ENCODE measurements at places on chromosomes 5 and 9.

- DNase-seq, result no peak
Measured at GRCh38 chr9:133780404-133780945, 42.3 kb upstream of the SARDH start.

GRCh38 chr9:15115702-15116101, 191.3 kb downstream of the TTC39B start:
- DNase-seq, result no peak

GRCh38 chr5:132206782-132207181, 20.9 kb downstream of the P4HA2 start:
- no peak for DNase-seq

- no peak for DNase-seq
Measured at GRCh38 chr9:93990448-93990847, 35.3 kb upstream of the BARX1 start.

GRCh38 chr5:168603746-168604145, 24.6 kb upstream of the PANK3 start:
- DNase-seq, result no peak

- DNase-seq, result no peak
Measured at GRCh38 chr9:126630458-126631237, 16.9 kb downstream of the LMX1B start.

- no peak for DNase-seq
Measured at GRCh38 chr9:99101271-99101670, 3.6 kb upstream of the TGFBR1 start.

- DNase-seq, result no peak
Measured at GRCh38 chr5:173907686-173908371, 19.7 kb downstream of the CPEB4 start.

DNA sequence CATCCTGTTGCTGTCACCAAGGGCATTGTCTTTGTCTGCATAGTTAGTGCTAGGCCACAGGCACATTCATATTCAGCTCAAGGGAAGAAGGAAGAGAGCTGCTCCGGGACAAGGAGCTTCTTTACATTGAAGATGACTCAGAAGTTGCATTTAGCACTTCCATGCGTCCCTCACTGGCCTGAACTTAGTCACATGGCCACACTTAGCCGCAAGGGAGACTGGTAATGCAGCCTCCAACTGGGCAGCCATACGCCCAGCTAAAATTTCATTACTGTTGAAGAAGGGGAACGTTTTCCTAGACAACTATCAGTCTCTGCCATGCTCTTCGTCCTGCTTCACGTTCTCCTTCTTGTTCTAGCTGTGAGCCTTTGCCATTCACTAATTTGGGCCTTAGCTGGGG, 20.0 kb downstream of the ACTL7B start:
- no peak for DNase-seq

DNA sequence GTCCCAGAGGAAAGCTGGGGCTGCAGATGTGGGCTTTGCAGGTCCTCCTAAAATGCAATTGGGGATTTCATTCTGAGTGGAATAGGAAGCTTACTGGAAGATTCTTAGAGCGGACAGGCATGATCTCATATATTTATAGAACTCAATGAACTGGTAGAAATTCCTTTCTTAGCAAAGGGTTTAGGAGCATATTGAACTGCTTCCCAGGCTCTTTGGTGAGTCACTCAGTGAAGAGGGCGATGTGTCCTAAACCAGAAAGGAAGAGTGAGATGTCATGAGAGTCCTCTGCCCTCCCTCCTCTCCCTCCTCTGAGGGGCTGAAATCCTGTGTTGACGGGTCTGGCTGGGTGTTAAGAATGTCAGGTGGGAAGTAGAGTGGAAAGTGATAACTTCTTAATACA, 26.3 kb upstream of the SEMA6A start:
- DNase-seq, result no peak

DNA sequence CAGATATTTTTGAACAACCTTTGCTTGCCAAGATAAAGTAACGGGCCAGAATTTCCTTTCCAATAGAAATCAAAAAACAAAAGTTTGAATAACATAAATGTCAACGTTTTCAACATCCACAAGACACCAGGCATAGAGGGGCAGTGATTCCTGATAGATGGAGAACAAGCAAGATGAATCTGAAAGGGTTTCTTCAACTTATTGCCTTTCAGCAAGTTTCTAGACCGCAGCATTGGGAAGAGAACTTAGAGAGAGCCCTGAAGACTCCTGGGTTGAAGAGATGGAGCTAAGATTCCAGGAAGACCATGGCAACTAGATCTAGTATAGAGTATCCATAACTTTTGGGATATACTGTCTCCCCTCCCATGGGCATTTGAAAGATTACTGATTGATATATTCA, 751.4 kb upstream of the CTNND2 start:
- DNase-seq, result no peak

- no peak for DNase-seq
Measured at GRCh38 chr5:100826133-100826532, 76.9 kb downstream of the ST8SIA4 start.

- DNase-seq, result no peak
Measured at GRCh38 chr9:69805962-69806515, 14.6 kb upstream of the CFAP95 start.

DNA sequence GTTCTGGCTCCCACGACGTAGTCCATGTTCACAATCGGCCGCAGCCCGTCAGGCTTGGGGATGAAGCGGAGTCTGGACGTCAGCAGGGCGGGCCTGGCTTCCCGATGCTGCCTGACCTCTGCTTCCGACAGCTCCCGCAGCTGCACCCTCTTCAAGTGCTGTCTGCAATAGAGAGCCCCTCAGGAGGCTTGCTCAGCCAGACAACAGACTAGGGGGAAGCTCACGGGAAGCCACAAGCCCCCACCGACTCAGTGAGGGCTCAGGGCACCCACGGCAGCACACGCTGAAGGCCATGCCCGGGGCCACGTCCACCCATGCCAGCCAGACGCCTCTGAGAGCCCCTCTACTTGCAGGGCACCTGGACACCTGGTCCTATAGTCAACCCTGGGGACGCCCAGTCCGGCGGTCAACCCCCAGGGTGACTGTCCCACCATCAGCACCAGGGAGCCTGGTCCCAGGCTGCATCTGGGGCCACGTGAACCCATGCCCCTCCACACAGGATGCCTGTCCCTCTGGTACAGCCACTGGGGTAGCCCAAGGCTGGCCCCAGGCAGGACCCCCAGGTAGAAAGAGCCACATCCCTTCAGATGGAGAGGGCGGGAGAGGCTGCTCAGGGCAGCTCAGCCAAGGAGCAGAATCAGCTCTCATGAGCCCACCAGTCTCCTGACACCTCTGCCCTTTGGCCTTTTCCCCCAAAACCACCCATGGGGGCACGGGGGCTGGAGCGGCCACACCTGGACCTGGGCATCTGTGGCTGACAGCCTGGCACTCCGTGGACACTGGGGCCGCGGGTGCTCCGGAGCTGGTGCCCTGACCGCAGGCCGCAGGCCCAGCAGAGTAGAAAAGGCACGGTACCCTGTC, 14.5 kb downstream of the TERT start:
- no peak for DNase-seq

GRCh38 chr9:103941104-103941503, 153.0 kb upstream of the SMC2 start:
- DNase-seq, result peak; percentile 43

DNA sequence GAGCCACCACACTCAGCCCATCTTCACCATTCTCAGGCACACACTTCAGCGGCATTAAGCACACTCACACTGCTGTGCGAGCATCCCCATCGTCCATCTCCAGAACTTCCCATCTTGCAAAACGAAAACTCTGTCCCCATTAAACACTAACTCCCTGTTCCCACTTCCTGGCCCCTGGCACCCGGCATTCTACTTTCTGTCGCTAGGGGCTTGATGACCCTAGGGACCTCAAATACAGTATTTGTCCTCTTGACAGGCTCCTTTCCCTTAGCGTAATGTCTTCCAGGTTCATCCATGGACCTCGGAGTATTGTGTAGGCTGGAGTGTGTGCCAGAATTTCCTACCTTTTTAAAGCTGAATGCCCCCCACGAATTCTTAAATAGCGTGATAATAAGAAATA, 14.7 kb upstream of the UBAC1 start:
- no peak for DNase-seq

- no peak for DNase-seq
Measured at GRCh38 chr5:35672995-35673394, 55.3 kb downstream of the SPEF2 start.

- DNase-seq, result no peak
Measured at GRCh38 chr9:8727191-8727590, 927.6 kb upstream of the DMAC1 start.

DNA sequence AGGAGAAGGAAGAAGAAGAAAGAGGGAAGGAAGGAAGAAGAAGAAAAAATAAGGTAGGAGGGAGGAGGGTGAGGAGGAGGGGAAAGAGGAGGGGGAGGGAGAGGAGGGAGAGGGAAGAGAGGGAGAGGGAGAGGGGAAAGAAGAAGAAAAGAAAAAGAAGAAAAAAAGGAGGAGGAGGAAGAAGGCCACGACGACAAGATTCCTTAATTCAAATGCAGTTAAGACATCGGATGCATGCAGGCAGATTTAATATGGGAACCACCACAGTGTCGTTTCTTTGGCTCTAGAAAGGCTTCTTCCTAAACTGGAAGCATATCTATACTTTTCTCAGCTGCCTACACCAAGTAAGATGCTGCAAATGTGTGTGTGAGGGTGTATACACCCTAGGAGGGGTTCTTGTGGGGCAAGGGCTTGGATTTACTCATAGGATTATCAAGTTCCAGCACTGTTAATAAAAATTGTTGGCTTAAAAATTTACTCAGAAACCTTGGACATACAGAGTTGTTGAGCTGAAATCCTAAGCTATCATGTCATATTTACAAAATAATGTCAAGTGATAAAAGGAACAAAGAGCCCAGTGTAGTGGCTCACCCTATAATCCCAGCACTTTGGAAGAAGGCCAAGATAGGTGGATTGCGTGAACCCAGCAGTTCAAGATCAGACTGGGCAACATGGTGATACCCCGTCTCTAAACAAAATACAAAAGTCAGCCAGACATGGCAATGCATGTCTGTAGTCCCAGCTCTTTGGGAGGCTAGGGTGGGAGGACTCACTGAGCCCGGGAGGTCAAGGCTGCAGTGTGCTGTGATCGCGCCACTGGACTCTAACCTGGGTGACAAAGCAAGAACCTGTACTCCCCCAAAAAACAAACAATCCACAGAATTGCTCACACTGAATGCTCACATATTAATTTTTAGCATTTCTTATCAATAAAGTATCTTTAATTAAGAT, 108.5 kb downstream of the UBAP2 start:
- DNase-seq, result no peak

DNA sequence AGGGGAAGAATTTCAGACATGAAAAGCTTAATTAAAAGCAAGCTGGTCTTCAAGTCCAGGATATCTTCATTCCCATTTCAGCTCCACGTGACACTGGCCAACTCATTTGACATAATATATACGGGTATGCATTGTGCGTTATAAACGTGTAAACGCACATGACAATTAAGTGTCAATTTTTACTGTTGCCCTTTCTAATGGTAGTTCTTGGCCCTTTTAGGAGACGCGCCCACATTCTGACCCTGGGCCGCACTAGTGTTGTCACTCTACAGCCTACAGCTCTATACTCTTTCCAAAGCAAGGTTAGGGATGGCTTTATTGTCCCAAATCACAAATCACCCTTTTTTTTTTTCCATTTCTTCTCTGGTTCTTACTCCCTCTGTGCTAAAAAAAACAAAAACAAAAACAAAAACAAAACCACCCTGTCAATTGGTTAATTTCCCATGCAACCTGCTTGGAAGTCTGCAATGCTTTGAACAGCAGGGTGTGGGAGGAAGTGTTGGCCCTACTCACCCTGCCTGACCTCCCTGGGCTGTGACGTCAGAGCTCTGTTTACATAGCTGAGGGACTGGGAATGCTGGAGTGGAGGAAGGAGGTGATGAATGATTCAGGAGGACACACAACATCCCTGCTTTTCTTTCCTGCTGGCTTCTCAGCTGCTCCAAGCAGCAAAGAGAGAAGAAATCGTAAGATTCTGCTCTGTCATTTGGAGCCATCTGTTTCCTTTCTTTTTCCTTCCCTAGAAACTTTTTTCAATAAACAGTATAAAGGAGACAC, 19.3 kb downstream of the RFK start:
- DNase-seq, result peak; percentile 89

DNA sequence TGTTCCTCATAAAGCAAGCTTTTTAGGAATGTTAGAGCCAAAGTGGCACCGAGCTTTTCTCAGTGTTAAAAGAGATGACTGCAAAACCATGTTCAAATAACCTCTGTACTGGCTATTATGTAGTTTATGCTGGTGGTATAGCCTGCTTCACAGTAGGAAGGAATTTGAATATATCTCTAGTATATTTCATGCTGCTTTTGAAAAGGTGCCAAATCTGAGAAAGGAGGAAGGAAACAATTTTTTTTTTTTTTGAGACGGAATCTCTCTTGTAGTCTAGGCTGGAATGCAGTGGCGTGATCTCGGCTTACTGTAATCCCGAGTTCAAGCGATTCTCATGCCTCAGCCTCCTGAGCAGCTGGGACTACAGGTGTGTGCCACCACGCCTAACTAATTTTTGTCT, 13.5 kb downstream of the CREBRF start:
- DNase-seq, result no peak

DNA sequence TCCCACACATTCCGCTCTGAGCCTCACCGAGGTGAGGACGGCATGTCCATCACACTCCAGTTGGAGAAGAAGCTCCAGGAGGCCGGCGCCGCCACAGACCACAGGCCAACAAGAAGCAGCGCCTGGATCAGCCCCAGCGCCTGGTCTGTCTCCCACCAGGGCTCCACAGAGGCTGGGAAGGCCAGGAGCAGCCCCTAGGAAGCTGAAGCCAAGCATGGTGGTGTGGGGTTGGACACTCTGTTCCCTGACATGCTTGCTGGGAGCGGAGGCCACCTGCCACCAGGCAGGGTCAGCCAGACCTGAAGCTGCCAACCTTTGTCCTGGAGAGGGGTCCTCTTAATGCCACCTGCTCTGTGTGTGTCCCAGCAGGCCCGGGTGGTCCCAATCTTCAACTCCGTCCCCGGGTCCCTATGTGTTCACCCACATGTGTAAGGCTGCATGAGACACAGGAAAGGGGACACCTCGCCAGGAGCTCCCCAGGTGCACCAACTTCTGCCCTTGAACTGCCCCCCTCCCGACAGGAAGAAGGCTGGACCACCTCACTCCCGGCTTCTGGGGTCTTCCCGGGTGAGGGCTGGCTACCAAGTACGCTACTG, 140.1 kb upstream of the PPP1R26 start:
- DNase-seq, result no peak

- DNase-seq, result no peak
Measured at GRCh38 chr9:100352201-100352726, 478 bp downstream of the TEX10 start.

- no peak for DNase-seq
Measured at GRCh38 chr9:113566712-113567071, 103.2 kb downstream of the RGS3 start.

GRCh38 chr9:128415281-128415680, 5.4 kb upstream of the CERCAM start:
- DNase-seq, result no peak

- no peak for DNase-seq
Measured at GRCh38 chr5:179343021-179343718, 2.1 kb downstream of the ADAMTS2 start.

- DNase-seq, result no peak
Measured at GRCh38 chr5:76548525-76549229, 74.5 kb downstream of the F2RL2 start.

GRCh38 chr5:165055476-165055875, 1550.1 kb downstream of the MAT2B start:
- no peak for DNase-seq

- no peak for DNase-seq
Measured at GRCh38 chr5:138102454-138103318, 18.9 kb downstream of the WNT8A start.

GRCh38 chr5:133467335-133467779, 145.0 kb downstream of the FSTL4 start:
- DNase-seq, result no peak
